ENCODE measurements at places on chromosomes 4 and X. TPM values are rescaled to one million over a fixed set of nuclear protein-coding genes. Genes with fewer than 3 reads are reported as not detected.
A peak's percentile ranks its signal among the peaks of the same experiment; 100 is the strongest.

DNA sequence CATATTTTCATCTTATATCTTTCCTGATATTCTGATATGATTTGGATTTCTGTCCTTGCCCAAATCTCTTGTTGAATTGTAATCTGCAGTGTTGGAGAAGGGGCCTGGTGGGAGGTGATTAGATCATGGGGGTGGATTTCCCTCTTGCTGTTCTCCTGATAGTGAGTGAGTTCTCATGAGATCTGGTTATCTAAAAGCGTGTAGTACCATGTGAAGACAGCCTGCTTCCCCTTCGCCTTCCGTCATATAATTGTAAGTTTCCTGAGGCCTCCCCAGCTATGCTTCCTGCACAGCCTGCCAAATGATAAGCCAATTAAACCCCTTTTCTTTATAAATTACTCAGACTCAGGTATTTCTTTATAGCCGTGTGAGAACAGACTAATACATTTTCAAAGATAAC is 77.2 kb downstream of the ANKRD50 start:
- no peak for DNase-seq
- no peaks in the 10 kb centered on the region for H3K4me1 ChIP-seq

DNA sequence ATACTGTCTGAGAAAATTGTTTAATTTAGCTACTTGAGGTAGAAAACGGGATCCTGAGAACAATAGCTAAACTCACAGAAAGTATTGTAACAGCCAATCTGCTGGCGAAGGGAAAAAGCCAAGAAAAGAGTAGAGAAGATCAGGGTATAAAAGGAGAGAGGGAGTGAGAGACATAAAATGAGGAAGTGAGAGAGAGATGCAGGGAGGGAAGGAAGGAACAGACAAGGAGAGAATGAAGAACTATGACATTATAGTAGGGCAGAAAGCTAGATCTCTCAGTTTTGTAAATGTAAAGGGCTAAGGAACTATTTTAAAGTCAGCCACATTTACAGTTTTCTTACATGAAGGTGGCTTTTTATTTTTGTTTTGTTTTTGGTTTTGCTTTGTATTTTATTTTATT is 1.6 kb upstream of the GIMD1 start:
- no peaks in the 10 kb centered on the region for H3K4me1 ChIP-seq
- DNase-seq, result no peak
- H3K4me3 ChIP-seq, result no peak overlapping the region
- peaks cover 19% of the 10 kb centered on the region for H3K27me3 ChIP-seq
- H3K27ac ChIP-seq, result no peak overlapping the region

- no peak for DNase-seq
- H3K4me1 ChIP-seq, result no peaks in the 10 kb centered on the region
- H3K4me3 ChIP-seq, result no peak overlapping the region
- H3K27me3 ChIP-seq, result peaks cover 2% of the 10 kb centered on the region
Observed at GRCh38 chr4:81096566-81096965, 66.1 kb downstream of the BMP3 start.

DNA sequence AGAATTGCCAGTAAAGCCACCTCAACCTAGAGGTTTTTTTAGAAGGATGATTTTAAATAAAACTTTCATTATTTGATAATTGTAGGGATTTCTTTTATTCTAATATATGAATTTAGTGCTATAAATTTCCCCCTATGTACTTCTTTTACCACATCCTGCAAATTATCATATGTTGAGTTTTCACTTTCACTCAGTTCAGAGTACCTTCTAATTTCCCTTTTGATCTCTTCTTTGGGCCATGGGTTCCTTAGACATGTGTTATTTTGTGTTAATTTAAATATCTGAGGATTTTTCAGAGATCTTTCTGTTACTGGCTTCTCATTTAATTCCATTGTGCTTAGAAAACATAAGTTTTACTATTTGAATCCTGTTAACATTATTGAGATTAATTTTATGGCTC is 6.1 kb downstream of the BEX2 start:
- DNase-seq, result no peak
- H3K27ac ChIP-seq, result no peak overlapping the region
- H3K27me3 ChIP-seq, result no peaks in the 10 kb centered on the region
- no peaks in the 10 kb centered on the region for H3K36me3 ChIP-seq
- no peaks in the 10 kb centered on the region for H3K4me1 ChIP-seq

GRCh38 chr4:139951021-139951420 is 203.0 kb downstream of the MAML3 start:
- H3K4me3 ChIP-seq, result peak overlapping the region; percentile 73
- peak overlapping the region; percentile 83 for H3K27ac ChIP-seq
- H3K4me1 ChIP-seq, result peaks cover 38% of the 10 kb centered on the region
- H3K36me3 ChIP-seq, result peaks cover 11% of the 10 kb centered on the region
- peak; percentile 74 for DNase-seq

GRCh38 chr4:184861047-184861446 is 35.3 kb upstream of the ACSL1 start:
- peaks cover 16% of the 10 kb centered on the region for H3K27me3 ChIP-seq
- peaks cover 46% of the 10 kb centered on the region for H3K4me1 ChIP-seq
- no peak for DNase-seq
- H3K36me3 ChIP-seq, result no peaks in the 10 kb centered on the region

DNA sequence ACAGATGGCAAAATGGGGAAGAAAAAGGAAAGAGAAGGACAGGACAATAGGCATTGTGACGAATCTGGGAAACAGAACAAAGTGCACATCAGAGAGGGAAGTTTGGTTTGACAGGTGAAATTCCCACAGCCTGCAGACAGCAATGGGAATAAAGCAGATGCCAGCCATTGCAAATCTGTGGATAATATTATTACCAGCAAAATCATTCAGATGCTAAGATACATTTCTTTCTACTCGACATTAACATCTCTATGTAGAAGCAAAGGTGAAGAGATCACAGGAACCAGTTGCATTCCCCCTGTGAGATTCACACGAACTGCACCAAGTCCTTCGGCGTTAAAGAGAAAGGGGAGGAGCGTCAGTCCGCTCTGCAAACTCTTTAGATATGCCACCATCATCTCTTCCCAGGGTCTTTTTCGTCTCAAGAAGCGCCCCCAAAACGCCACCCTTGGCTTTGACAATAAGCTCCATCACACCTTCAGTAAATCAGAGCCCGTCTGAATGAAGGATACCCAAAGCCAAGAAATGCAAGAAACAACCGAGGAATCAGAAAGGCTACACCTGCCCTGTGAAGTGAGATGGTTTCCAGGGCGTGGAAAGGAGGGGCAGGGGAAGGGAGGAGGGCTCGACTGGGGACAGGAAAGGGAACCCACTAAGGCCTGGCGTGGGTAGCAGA is 1.9 kb downstream of the NEUROG2 start:
- H3K4me3 ChIP-seq, result peak overlapping the region; percentile 91
- DNase-seq, result no peak
- peaks cover 15% of the 10 kb centered on the region for H3K36me3 ChIP-seq
- H3K27me3 ChIP-seq, result peaks cover 70% of the 10 kb centered on the region

GRCh38 chr4:147029296-147029695 is 83.6 kb upstream of the TTC29 start:
- H3K36me3 ChIP-seq, result no peaks in the 10 kb centered on the region
- no peaks in the 10 kb centered on the region for H3K27me3 ChIP-seq
- H3K4me1 ChIP-seq, result no peaks in the 10 kb centered on the region
- no peak overlapping the region for H3K4me3 ChIP-seq

DNA sequence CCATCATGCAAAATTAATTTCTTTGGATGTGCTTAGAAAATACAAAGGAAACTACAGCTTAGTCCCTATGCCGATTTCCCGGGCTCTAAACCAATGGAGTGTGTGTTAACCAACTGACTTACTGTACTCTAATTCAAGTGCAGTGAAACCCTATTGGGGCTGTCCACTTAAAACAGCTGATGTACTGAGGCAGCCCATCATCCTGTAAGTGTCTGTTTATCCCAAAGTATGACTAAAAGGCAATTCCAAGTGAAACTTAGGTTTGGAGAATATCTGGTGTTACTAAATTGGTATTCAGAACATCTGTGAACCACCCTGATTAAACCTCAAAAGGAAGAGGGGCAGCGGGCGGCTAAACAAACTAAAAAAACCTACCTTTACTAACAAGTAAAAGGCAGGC is 79.7 kb downstream of the GATB start:
- no peak for DNase-seq
- H3K27ac ChIP-seq, result no peak overlapping the region
- H3K4me1 ChIP-seq, result no peaks in the 10 kb centered on the region
- H3K4me3 ChIP-seq, result no peak overlapping the region
- peaks cover 6% of the 10 kb centered on the region for H3K36me3 ChIP-seq

- H3K4me3 ChIP-seq, result no peak overlapping the region
- no peak overlapping the region for H3K27ac ChIP-seq
- DNase-seq, result no peak
- H3K36me3 ChIP-seq, result no peaks in the 10 kb centered on the region
- H3K27me3 ChIP-seq, result no peaks in the 10 kb centered on the region
- no peaks in the 10 kb centered on the region for H3K4me1 ChIP-seq
Observed at GRCh38 chrX:148288451-148288850, 212.0 kb upstream of the AFF2 start.

Gene FAM241A
- total RNA-seq, result 4.3 TPM

Gene SULT1B1
- total RNA-seq, result 1.1 TPM

Measured in natural killer cell treated with Interleukin-12 subunit alpha and Interleukin-12 subunit beta and Interleukin-15 and Interleukin-18, amount 100 ng/mL, for 72 hours (primary cell).